Left ventricle myocardium inferior (tissue), 1 donor: ENCODE measurements at places on chromosomes 5 and 9. TPM values are rescaled to one million over a fixed set of nuclear protein-coding genes. Genes with fewer than 3 reads are reported as not detected.

- no peak for DNase-seq
Measured at GRCh38 chr9:16445141-16445920, 425.1 kb downstream of the BNC2 start.

- DNase-seq = no peak
Measured at GRCh38 chr5:123937230-123937629, 425.3 kb downstream of the CSNK1G3 start.

GRCh38 chr9:35611230-35611797, 6.3 kb downstream of the TESK1 start:
- peak; percentile 30 for DNase-seq

- no peak for DNase-seq
Measured at GRCh38 chr5:157926977-157927376, 68.0 kb upstream of the CLINT1 start.

The SERF1B gene
- total RNA-seq = 21.1 TPM

The ARL14EPL gene
- not detected for total RNA-seq

GRCh38 chr9:123482295-123482968, 126.4 kb downstream of the CRB2 start:
- DNase-seq = no peak

DNA sequence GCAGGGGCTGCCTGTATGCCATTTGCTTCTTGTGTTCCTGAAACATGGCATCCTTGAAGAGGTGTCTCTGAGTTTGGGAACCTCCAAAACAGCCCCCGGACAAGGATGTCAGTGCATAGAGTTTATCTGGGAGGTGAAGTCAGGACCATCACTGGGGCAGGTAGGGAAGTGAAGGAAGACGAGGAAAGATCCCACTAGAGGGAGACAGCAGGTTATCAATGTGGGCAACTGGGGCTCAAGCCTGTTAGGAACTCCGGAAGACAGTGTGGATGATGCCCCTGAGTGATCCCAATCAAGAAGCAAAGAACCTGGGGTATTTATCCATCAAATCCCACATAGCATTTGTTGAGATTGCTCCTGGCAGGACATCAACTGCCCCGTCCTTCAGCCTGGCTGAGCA, 233.1 kb downstream of the AGTPBP1 start:
- DNase-seq = no peak

The TRIO gene
- 52.8 TPM for total RNA-seq

DNA sequence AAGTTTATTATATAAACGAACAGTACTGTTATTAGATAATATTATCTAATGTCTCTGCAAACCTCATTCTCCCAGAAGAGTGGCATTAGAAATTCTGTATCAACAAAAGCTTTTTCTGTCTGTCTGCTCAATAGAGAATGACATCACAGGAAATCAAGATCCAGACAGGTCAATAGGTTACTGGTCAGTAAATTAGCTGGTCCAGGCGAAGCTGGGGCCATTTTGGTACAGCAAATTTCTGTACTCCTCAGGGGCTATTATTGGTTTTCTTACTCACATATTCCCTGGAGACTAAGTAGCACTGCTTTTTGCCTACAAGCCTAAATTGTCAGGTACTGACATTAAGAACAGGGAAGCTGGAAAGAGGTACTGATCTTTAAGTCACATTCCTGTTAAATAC, 80.5 kb downstream of the PLPP1 start:
- DNase-seq = no peak

- no peak for DNase-seq
Measured at GRCh38 chr5:122354293-122354692, 42.3 kb downstream of the SNCAIP start.

The GABRA1 gene
- not detected for total RNA-seq

DNA sequence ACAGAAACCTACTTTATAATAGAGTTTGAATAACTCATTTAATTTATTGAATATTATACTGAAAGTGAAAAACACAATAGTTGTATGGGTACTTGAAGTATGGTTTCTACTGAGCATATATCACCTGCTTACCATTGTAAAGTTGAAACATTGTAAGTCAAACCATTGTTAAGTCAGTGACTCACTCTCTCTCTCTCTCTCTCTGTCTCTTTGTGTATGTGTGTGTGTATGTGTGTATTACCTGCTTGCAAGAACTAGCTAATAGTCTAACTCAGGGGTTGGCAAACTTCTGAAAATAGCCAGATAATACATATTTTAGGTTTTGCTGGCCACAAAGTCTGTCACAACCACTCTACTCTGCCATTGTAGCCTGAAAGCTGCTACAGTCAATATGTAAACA, 564.3 kb upstream of the ZNF608 start:
- no peak for DNase-seq

DNA sequence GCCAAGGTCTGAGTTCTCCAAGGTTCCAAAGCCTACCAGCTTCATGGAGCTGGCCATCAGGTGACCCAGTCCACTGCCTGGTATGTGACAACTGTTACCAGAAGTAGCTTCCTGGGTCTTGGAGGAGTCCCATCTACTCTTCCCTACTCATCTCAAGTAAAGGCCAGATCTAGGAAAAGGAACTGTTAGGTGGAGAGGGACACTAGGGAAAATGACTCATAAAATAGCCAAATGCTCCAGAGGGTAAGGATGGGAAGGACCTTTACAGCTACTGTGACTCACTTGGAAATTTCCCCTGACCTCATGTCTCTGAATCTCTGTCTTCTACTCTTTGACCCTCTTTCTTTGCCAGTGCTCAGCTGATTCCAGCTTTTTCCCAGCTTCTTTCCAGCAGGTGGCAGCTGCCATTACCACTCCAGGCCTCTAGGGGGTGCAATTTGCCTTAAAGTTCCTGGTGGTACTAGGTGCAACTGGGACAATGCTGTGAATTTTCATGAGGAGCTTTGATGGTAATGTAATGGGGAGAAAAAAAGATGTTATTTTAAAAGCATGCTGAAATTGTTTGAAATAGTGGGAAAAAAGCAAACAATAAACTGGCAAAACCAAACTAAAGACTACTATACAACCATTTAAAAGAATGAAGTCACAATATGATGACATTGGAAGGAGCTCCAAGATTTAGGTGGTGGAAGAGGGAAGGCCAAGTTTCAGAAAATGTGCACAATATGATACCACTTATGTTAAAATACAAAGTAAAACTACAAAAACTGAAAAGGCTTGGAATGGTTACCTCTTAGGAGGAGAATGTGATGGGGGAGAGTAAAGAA, 27.1 kb upstream of the MYORG start:
- DNase-seq = peak; percentile 59

The SEMA5A gene
- 43.2 TPM for total RNA-seq

- no peak for DNase-seq
Measured at GRCh38 chr5:1781726-1782384, 17.8 kb downstream of the MRPL36 start.

DNA sequence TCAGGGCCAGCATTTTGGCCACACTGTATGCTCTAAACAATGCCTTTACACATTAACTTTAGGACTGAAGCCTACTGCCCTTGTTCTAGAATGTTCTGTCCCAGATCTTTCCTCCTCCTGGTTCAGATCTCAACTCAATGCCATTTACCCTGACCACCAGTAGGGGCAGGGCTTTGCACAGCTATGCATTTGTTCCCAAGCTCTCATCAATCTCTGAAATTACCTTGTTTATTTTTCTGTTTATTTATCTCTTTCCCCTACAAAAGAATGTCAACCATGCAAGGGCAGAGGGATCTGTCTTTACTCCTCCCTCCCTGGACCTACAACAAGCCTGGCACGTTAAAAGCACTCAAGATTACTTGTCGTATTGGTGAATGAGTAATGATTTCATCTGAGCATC, 612.9 kb downstream of the BNC2 start:
- DNase-seq = no peak

GRCh38 chr5:35182910-35183535, 47.3 kb downstream of the PRLR start:
- DNase-seq = peak; percentile 34

DNA sequence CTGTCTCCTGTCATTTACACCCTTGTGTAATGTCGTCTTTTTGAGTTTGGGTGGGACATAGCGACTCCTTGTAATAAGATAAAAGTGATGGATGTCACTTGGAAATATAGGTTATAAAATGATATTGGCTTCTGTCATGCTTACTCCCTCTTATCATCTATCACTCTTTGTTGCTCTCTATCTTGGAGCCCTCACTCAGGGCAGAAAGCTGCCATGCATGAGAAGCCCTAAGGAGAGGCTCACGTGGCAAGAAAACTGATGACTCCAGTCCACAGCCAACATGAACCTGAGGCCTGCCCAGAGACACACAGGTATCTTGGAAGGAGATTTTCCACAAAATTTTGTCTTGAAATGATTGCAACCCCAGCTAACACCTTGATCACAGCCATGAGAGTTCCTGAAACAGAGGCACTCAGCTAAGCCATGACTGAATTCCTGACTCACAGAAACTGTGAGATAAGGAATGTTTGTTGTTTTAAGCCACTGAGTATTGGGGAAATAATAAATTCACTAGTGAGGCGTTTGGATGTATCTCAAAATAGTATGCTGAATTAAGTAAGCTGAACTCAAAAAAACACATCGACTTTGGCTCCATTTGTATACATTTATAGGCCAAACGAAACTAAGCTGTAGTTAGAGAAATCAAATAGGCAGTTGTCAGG, 216.7 kb downstream of the CDH18 start:
- no peak for DNase-seq

GRCh38 chr9:119268985-119269384, 100.2 kb downstream of the BRINP1 start:
- no peak for DNase-seq
